Activated T-cell treated with anti-CD3 and anti-CD28 coated beads for 24 hours (primary cell): ENCODE measurements at places on chromosomes 2 and 18.

DNA sequence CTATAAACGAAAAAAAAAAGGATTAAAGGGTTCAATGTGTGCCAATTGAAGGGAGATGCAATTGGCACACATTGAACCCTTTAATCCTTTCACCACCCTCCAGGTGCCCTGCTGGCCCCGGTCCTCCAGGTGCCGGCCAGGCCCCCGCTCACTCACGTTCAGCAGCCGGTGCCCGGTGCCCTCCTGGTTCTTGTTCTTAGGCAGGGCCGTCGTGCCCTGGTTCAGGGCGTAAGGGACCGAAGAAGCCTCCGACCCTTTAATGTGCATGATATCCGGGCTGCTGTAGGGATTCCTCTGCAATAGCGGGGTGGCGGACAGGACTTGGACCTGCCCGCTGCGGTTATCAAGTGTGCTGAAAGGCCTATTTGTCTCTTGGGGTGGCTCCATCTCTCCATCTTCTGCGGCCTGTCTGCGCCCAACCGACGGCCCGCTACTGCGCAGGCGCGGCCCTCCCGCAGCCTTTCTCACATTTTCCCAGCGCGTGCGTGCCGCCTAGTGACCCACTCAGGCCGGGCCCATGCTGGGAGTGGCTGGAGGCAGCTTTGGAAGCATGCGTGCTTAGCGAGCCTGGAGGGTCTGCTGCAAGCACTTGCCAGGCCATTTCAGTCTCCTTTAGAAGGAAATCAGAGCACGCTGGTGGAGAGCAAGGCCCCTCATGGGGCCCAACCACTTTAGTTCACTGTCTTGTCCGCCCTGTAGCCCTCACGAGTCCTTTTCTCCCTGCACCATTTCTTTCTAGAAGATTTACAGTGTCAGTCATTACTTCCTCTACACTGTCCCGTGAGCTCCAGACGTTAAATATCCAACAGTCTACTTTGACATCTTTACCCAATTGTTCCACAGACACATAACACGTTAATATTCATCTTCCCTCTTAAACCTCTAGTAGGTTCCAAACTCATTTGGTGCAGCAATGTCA, 24.3 kb downstream of the TMEM237 start:
- DNase-seq = no peak

- DNase-seq = peak; percentile 12
These were observed 24.7 kb upstream of the PNPT1 start for GRCh38 chr2:55718165-55719008.

- no peak for DNase-seq
These were observed 90.9 kb downstream of the GPD2 start for GRCh38 chr2:156526950-156527636.

GRCh38 chr2:28619213-28620196, 123.6 kb downstream of the PLB1 start:
- no peak for DNase-seq

- no peak for DNase-seq
These were observed 36.7 kb upstream of the AGPS start for GRCh38 chr2:177355874-177356273.

DNA sequence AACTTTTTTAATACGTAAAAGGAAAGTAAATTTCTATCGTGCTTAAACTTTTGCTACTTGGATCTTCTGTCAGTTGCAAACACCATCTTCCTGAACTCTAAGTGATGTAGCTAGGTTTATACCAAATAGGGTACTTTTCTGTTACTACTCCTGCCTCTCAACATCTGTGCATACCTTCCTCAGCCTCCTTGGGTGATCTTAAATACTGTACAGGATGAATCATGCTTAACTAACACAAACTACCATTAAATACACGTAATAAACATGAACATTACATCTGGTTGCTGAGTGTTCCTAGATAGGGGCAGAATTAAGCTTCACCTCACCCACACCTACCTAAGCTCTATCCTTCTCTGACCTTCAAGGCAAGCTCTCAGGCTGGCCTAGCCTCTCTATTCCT, 398.0 kb downstream of the TXNL1 start:
- no peak for DNase-seq

- peak; percentile 41 for DNase-seq
These were observed 545 bp downstream of the GTF3C2 start for GRCh38 chr2:27356056-27356381.

- no peak for DNase-seq
These were observed 150.3 kb downstream of the SMAD7 start for GRCh38 chr18:48800466-48800865.

GRCh38 chr18:37537868-37538525, 27.6 kb downstream of the CELF4 start:
- peak; percentile 20 for DNase-seq

DNA sequence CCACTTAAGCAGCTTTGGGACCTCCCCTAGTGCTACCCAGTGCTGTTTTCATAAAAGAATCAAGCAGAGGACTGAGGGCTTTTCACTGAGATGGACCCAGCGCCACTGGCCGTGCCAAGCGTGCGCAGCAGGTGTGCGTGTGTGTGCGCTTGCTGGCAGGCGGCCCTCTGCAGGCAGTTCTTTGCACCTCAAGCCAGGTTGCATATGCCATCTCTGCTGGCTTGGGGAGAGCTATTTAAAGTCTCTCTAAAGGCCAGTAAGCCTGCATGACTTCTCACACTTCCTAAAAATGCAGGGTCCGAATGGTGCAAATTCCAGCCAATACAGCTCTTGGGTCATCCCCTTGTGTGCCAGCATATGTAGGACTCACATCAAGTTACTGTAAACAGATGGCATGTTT, 255.5 kb downstream of the RNF152 start:
- no peak for DNase-seq

DNA sequence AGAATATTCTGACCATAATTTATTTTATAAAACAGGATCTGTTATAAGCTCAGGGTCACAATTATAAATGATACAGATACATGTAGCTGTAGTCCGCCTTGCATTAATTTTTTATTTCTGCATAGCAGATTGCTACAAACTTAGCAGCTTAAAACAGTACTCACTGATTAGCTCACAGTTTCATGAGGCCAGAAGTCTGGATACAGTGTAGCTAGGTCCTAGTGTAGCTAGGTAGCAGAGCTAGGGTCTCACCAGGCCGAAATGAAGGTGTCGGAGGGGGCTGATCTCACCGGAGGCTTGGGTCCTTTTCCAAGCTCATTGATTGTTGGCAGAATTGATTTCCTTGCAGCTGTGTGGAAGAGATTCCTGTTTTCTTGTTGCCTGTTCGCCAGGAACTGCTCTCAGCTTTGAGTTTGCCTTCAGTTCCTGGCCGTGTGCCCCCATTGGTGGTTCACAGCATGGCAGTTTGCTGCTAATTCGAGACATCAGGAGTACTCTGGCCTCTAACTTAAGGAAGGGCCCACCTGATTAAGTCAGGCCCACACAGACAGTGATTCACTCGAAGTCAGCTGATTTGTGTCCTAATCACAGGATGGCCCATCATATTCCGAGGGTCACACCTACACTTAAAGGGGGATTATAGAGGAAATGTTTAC, 18.4 kb downstream of the NAPG start:
- no peak for DNase-seq

DNA sequence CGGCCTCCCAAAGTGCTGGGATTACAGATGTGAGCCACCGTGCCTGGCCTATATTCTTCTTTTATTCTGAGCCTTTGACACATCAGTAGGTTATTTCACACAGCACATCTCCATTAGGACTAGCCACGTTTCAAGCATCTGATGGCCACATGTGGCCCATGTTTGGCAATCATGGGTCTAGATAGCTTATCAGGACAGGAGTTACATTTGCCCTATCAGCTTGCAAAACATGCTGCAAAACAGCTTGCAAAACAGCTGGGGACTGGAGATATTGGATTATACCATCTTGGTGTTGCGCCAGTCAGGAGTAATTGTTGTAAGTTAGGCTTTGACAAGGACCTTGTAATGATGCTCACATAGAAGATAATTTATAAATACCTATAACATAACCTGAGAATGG, 94.9 kb downstream of the GBX2 start:
- no peak for DNase-seq

GRCh38 chr2:44668336-44668735, 273.2 kb upstream of the SIX3 start:
- DNase-seq = no peak

GRCh38 chr18:78868330-78869316, 111.0 kb upstream of the SALL3 start:
- DNase-seq = no peak

DNA sequence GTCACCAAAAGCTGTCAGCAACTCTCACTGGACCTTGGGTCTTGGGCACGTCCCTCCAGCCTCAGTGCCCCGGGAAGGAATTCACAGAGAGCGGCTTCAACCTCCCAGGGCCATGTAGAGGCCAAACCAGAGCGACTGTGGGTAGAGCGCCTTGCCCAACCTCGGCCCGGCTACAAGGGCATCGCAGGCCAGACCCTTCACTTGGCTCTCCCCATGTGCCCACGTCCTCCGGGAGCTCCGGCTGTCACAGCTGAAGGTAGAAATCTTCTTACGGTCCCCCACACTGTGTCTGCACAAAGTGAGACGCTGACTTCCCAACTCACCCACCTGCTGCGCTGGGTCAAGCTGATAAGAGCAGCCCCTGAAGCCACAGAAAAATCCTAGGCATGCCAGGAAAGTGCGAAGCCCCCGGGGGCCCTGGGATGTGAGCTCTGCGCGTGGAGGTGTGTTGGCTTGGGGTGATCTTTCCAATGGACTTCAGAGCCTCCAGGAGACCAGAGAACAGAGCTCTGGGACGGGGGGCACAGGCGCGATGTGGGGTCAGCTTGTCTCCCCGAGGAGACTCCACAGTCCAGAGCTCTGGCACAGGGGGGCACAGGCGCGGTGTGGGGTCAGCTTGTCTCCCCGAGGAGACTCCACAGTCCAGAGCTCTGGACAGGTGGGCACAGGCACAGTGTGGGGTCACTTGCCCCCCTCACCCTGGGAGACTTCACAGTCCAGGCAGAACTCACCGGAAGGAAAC, 105.5 kb downstream of the RTP5 start:
- no peak for DNase-seq

- no peak for DNase-seq
These were observed 60.3 kb upstream of the RPL31 start for GRCh38 chr2:100941646-100942240.

DNA sequence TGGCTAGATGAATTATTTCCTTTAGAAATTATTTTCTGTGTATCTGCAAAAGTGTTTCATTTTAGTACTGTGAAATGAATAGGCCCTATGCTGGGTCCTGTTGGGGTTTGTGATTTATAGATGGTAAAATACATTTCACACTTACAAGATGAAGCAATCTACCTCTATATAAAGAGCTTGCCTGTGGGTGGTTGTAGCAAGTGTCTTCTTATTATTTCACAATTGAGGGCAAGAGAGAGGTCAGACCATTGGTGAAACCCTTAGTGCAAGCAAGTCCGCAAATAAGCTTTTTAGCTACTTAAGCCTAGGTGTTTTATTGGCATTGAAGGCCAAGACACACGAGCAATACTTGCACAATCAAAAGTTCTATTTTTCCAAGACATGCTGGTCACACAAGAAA, 153.1 kb downstream of the FMNL2 start:
- DNase-seq = no peak

DNA sequence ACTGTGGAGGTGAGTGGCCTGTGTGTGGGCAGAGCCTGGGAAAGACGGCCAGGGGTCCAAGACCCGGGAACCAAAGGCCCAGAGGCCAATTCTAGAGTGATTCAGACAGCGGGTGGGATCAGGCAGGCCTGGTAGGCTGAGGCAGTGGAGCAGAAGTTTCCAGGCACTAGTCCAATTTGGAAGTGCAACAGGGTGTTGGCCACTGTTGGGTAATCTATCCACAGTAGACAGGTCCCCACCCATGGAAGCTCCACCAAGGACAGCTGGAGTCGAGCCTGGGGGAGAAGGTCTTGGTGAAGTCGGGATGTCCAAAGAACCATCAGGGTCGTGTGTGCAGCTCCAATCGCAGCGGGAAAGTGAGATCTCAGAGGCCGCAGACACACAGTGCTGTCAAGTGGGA, 125.8 kb upstream of the COPS8 start:
- DNase-seq = no peak

GRCh38 chr2:205865905-205866441, 183.7 kb downstream of the NRP2 start:
- no peak for DNase-seq

DNA sequence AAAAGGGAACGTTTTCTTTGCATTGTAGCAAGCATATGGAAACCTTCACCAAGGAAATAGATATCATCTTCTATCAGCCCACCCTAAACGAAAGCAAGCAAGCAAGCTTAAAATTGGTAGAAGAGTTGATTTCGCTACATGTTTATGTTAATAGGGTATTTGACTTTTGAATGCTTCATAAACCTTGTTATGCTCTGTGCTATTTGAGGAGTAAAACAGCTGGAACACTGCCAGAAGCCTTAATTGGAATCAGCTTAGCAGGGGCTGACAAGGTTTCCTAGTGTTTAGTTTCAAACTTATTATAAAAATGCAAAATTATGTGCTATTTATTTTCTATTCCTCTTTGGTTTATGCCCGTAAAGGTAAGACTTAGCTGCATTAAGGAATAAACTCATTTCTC, 70.6 kb upstream of the LINC00305 start:
- DNase-seq = no peak

- DNase-seq = no peak
These were observed 36.7 kb upstream of the ST8SIA5 start for GRCh38 chr18:46793565-46793964.

DNA sequence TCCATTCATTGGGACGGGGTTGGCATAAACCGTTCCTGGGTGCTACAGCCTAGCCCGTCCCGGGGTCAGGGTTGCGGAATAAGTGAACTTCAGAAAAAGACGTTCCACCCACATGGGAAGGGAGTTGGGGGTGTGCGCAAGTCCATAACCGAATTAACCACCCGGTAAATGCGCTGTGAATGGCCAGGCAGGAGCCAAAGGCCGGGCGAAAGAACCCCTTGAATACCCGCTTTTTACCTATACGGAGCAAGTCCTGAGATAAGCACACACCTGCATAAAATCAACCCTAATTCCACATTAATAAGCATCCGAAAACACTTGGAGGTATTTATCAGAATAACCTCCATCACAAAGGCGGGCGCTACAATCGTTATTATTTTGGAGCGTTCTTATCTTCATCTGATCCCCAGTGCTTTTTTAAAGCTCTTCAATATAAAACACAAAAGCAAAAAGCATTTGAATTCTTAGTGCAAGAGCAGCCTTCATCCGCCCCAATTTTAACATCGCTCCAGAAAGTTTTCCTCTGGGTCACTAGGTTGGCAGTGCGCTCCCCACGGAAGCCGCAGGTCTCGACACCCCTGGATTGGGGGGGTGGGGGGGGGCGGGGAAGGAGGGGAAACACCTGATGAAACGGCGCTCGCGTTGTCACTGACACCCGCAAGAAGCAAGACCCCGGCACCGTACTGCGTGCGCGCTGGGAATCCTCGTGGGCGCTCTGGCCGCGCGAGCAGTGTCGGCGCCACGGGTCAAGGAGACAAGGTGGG, 1.2 kb downstream of the SATB2 start:
- no peak for DNase-seq

- DNase-seq = no peak
These were observed 43.9 kb upstream of the DNAH7 start for GRCh38 chr2:196112418-196113034.

GRCh38 chr2:24490181-24490689, 819 bp upstream of the NCOA1 start:
- DNase-seq = no peak
